ENCODE measurements at places on chromosomes 6 and 20. TPM values are rescaled to one million over a fixed set of nuclear protein-coding genes. Genes with fewer than 3 reads are reported as not detected.

The MUC21 gene
- not detected for total RNA-seq

The KCNK16 gene
- not detected for total RNA-seq

The GPLD1 gene
- 0.79 TPM for total RNA-seq

The KCNK15 gene
- 0.11 TPM for total RNA-seq

The LY6G5C gene
- 2.2 TPM for total RNA-seq

The CLPSL2 gene
- not detected for total RNA-seq

The BTNL2 gene
- not detected for total RNA-seq

The PHACTR1 gene
- total RNA-seq: 0.05 TPM

The FAM83C gene
- not detected for total RNA-seq

The IYD gene
- total RNA-seq: not detected

The FRS3 gene
- 2.6 TPM for total RNA-seq

The NRM gene
- total RNA-seq: 36.9 TPM

The KHDC1L gene
- not detected for total RNA-seq

The COL21A1 gene
- not detected for total RNA-seq

The GZF1 gene
- 9.6 TPM for total RNA-seq

The LRRC73 gene
- total RNA-seq: 0.35 TPM
